ENCODE measurements at places on chromosomes 1 and 21.

DNA sequence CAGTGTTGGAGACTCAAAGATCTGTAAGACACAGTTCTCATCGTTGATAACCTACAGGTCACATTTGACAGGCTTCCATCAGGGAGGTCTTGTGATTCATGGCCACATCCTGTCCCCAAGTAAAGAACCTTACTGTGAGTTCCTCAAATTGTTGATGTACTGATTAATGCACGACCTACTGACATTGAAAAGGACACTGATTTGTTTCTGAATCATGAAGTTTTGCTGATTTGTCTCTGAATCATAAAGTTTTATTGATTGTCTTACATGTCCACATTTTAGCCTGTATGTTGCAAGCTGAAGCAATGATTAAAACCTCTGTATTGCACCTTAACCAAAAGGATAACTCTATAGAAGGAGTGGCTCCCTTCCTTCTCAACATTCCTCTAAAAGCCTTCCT lies 476.3 kb upstream of the RUNX1 start:
- DNase-seq: no peak

DNA sequence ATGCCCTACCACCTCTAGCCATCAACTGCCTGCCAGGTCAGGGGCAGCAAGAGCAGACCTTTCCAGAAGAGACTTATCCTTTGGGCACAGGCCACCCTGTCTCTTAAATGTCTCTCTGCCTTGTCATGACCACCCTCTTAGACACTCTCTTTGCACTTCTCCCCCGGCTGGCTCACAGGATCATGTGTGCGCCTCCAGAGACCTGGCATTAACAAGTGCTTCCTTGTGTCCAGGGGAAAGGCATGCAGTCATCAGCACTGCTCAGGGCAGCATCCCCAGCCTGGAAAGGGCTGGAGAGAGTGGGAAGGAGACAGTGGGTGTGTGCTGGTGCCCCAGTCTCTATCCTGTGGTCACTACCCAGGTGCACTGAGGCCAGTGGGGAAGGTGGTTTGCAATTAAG lies 85.2 kb upstream of the TLR5 start:
- DNase-seq: no peak

DNA sequence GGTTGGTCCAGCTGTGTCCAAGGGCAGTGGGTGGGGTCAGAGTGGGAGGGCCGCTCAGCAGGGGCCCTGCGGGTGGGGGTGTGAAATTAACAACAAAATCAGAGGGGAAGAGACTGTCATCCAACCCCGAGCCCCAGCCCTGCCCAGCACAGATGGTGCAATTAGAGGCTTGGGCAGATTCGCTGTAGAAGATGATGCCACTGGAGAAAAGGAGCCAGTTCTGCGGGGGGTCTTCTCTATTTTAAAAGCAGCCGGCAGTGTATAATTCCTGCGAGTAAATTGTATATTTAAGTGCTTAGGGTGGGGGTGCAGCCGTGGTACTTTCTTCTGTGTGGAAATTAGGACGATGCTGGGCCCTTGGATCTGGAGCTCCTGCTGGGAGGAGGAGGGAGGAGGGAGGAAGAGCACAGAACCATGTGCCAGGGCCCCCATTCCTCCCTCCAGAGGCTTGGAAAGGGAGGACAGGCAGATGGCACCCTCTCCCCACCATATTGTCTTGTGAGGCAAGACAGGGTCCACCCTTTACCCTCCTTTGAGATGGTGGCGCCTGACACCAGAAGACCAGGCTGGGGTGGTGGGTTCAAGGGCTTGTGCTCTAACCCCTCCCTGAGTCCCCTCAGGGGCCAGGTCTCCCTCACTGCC lies 89.2 kb downstream of the ACTL8 start:
- peak; percentile 89 for DNase-seq

DNA sequence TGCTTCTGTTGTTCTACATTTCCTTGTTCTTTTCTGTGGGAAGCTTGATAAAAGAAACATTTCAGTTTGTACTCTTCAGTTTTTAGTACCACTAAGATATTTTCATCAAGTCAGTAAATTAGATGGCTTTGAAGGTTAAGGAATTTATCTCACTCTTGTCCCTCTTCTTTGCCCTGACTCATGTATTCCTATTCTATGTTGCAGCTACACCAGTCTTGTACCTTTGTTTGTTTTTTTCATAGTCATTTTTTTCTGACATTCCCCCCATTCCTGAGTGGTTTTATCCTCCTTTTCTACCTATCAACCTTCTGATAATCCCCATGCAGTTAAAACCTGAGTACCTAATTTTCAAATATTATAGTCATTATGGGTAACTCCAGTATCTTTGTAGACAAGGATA lies 65.4 kb downstream of the MAST2 start:
- no peak for DNase-seq

DNA sequence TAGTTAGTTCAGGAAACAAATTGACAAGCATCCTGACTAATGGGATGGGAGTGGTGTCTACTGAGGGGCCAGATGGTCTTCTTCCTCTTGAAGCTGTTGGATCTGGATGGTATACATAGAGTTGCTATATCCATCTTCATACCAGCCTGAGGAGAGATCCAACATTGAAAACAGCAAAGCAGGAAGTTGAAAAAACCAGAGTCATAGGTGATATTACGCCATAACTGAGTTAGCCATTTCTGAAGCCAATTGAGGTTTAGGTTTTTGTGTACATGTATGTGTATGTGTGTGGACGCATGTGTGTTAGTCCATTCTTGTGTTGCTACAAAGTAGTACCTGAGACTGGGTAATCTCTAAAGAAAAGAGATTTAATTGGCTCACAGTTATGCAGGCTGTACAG lies 2.3 kb upstream of the TSPAN2 start:
- no peak for DNase-seq

- no peak for DNase-seq
Observed at GRCh38 chr1:167262836-167263235, 42.1 kb downstream of the POU2F1 start.

GRCh38 chr1:6625584-6626149 lies 999 bp downstream of the THAP3 start:
- DNase-seq: no peak

DNA sequence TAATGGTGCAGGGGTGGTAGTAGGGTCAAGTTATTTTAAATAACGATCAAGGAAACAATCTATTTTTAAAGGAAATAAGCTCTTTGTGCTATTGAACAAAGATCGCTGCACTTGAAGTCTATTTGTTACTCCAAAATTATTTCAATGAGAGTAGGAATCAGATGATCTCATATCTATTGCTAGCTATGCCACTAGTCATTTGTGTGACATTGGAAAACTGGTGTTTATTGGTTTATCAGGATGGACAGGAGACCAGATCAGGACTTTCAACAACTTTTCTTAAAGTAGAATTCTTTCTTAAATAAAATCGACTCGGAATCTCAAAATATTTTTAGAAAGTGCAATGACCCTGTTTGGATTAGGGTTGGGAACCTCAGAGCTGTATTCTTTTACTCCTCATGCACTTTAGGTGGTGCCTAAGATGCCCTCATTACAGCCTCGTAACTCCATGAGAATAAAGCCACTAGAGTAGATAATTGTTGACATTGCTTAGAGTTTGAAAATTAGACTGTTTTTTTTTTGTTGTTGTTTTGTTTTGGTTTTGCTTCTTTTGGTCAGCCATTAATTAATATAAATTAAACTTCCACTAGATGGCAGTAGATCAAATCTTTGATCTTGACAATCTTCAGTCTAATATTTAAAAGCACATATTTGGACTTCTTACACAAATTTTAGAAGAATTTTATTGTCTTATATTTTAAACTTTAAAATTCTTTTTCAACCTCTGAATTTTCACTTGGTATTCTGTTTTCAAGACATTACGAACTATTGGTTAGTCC lies 352.4 kb downstream of the USP25 start:
- no peak for DNase-seq

- no peak for DNase-seq
Observed at GRCh38 chr1:220750131-220750515, 2.0 kb downstream of the MTARC2 start.

DNA sequence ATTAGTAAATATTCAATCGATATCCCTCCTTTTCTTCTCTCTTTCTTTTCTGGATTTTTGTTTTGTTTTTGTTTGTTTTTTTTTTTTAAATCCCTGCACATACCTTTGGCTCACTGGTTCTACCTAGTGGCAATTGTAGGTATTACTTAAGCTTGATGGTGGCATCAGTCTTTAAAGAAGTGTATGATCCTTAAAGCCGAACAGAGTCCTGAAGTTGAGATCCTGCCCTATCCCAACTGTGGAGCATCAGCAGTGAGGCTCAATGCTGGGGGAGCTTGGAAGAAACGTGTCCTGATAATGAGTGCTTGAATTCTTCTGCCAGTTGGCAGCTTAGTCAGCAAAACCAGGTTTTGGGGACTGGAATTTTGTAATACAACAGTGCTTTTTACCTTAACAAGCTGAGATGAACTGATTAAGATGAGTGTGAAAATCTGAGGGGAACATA lies 60.8 kb downstream of the FASLG start:
- DNase-seq: no peak

DNA sequence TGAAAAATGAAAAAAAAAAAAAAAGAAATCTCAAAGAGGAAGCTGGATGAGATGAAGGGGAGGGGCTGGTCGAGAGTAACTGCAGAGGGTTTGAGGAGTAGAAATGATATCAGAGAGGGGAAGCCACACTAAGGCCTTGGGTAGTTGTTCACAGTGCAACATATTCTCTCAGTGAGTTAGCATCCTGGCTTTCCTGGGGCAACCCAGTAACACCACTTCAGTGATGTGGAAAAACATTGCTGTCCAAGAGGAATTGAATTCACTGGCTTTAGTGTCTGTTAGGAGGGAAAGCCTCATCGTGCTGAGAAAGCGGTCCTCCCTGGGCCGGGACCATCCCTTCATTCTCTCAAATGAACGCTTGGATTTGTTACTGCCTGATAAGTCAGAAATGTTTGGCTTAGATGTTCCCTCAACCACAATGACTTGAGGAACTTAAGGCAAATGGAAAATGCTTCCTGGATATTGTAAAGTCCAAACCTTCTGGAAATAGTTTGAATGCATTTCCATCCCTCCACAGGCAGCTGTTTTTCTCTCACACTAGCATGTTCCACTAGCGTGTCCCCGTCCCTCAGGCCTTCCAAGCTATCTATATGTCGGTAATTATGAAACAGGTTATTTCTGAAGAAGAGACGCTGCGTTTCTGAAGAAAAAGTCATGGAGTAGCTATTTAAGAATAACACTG lies 12.2 kb downstream of the TGFB2 start:
- DNase-seq: no peak

GRCh38 chr1:39331647-39332046 lies 127.2 kb downstream of the MACF1 start:
- no peak for DNase-seq

DNA sequence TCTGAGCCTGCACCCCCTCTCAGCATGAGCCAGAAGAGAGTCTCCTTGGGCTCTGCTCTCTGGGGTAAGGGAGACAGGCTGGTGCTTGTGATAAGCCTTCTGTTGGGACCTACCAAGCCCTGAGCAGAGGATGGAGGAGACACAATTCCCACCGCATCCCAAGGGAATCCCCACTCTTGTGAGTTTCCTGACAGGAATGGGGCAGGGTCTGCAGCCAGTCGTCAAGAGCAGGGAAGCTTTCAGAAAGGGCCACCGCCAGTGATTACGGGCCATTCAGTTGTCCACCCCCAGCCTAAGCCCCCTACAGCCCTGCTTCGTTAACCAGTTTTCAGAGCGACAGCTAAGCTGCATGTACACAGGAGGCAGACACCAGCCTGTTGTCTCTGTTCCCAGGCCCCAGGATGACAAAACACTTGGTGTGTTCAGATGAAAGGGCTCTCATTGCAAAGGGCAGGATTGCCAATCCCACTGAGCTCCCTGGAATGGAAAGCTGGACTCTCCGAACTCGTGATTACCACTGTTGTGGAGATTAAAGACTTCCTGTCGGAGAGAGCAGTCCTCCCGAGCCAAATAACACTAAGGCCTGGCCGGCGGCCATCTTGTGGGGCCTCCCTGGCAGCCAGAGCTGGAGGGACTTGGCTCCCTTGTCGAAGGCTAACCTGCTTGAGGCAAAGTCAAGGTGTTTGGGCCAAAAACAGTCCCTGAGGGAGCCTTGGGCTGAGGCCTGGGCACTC lies 37.4 kb upstream of the SLC30A1 start:
- peak; percentile 78 for DNase-seq

GRCh38 chr1:157135646-157136045 lies 2.5 kb downstream of the ETV3 start:
- DNase-seq: no peak

DNA sequence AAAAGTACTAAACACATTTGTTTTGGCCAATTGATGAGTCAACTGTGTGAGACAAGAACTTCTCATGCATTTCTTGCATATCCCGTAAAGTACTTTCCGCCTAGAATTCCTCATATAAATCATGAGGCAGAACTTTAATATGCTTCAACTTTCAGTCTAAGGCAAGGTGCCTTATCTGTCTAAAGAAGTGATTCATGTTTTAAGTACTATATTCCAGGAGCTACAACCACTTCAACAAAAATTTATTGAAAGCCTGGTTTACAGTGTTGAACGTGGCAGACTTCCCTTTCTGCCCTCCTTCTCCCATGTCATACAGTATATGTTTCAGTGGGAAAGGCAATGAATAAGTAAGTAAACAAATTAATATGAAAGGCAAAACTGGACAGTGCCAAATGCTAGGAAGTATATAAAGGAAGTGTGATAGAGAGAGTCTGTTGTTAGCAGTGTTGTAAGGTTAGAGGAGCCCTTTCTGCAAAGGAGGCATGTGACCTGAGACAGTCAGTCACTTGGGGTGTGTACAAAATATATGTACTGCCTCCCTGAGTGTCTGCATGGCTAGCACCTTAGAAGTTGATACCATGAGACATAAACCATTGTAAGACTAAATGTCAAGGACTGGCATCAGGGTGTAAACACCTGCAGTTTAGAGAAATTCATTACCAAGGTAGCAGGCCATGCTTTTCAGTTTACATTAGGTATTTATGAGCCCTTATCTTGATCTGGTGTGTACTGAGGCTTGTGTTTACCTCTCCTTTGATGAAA lies 362.2 kb downstream of the SRGAP2C start:
- no peak for DNase-seq

GRCh38 chr1:229666585-229666984 lies 40.5 kb downstream of the URB2 start:
- no peak for DNase-seq

- DNase-seq: no peak
Observed at GRCh38 chr21:32329776-32330175, 31.1 kb downstream of the MRAP start.

GRCh38 chr1:2074944-2075740 lies 24.9 kb downstream of the PRKCZ start:
- DNase-seq: no peak

- peak; percentile 4 for DNase-seq
Observed at GRCh38 chr1:240732390-240732789, 120.4 kb upstream of the GREM2 start.

Measured in NCI-H446 (cell line).